Neural crest cell (in vitro differentiated cells): ENCODE measurements at places on chromosomes 5 and 9.
A peak's percentile ranks its signal among the peaks of the same experiment; 100 is the strongest.

DNA sequence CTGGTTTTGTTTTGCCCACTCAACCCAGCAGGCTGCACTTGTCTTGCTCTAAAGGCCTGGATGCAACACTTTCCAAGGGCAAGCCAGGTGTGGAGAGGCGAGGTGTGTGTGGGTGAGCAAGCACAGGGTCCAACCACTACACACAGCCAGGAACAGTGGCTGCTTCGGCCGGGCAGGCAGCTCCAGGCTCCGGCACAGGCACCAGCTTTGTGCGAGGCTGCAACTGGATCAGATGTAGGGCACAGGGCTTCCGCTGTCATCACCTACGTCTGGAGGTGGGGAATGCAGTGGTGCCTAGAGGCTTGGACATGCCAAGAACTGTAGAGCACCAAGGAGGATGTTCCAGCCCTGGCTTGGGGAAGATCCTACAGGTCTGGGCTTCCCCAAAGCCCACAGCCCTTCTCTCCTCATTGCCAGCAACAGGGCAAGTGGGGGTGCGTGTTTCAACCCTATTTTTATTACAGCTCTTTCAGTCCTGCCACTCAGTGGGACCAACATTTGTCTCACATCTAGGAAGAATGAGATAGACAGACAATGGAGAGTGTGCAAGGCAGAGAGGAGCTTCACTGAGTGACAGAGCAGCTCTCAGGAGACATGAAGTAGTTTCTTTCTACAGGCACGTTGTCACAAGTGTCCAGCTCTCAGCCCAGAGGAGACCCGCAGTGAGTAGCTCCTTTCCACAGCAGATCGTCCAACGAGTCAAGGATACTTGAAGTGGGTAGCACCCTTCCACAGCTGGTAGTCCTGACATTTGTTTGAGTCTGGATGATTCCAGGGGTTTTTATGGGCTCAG lies 622.2 kb downstream of the CDH9 start:
- no peak for DNase-seq

- DNase-seq: no peak
Measured at GRCh38 chr9:13915131-13915530, 398.8 kb downstream of the NFIB start.

DNA sequence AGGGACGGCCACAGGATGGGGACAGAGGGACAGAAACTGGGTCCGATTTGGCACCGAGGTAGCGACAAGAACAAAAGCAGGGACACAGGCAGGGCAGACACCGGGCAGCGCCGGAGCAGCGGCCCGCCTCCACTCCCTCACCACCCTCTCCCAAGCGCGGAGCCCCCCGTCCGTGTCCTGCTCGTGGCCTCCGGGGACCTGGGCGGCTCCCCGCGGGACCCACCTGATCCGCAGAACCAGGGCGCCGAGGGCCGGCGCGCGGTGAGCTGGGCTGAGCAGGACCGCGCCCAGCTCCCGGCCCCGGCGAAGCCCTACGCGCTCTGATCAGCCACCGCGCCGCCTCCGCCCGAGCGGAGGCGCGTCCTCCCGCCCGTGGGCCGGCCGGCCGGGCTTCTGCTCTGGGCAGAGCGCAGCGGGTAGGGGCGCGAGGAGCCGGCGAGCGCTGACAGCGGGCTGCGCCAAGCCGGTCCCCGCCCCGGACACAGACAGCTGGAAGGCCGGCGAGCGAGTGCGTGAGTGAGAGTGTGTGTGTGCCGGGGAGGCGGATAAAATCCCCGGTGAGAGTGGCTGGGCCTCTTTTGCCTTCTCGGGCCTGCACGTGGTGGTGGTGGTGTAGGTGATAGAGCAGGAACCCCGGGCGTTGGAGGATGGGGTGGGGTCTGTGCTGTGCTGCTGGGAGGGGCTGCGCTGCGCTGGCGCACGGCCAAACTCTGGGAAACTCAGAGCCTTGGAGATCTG lies at the start of gene GGTA1:
Gene GGTA1, minus strand, starts transcription at position 418 of the 738 bp plus-strand sequence. CDS start 31,922 bp downstream, outside the sequence.
- peak; percentile 43 for DNase-seq

DNA sequence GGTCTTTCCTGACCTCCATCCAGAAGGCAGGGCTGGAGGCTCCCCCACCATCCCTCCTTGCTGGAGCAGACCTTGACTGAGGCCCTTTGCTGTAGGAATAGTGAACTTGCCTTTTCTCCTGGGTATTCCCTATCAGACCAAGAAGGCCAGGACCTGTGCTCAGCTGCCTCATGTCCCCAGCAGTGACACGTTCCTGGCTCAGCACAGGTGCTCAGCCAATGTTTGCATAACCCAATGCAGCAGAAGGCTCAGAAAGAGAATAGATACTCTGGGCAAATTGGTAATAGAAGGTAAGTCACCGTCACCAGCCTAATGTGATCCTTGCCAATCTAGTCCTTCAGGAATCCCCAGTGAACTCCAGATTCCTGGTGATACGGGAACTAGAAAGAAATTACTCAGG lies 96.4 kb downstream of the ACTL7B start:
- no peak for DNase-seq

DNA sequence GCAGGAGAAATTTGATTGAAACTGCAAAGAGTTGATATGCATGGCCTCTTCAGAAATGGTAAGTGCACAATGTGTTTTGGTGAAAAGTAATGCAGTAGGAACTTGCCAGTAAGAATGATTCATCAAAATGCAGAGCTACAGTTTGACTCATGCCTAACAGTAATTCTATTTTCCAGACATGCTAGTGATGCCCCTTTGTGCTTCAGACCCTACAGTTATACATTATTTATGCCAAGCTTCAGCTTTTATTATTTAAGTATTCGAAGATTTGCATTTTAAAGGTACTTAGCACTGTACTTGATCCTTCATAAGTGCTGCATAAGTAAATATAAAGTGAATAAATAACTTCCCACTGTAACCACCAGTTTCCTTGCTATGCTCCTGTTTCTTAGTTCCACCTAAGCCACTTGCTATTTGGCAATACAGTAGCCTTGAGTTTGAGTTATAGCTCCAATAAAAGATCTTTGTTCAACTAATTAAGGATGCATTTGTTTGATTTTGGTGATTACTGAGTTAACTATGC lies 3.6 kb upstream of the SPATA31E1 start:
- no peak for DNase-seq

DNA sequence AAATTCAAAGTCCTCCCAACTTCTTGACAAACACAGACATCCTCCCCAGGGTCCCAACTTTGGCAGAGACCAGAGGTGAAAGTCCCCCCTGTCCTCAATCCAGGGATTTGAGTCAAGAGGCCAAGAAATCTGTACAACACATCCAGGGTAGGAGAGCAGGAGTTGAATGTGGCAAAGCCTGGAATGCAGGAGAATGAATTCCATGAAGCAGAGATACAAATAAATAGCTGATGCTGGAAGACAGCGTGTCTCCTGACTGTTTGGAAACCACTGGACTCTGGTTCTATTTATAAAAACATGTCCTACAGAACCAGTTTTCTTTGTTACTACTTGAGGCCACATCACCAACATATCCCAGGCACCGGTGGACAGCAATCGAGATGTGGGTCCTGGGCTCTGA lies 43.7 kb upstream of the SLIT3 start:
- DNase-seq: no peak

DNA sequence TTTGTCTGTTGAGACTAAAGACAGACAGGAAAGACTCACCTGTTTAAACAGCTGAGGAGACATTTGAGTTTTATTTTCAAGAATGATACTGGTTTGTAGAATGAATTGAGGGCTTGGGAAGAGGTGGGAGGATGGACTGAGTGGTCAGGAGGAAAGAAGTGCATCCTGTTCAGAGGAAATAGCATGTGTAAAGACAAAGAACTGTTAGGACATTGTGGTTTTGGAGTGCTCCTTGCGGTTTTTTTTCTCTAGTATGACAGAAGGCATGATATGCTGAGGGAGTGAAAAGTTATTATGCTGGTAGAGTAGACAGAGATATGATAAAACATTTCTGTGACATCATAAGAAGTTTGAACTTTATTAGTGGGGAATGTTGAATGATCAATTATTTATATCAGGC lies 270.7 kb upstream of the ELAVL2 start:
- DNase-seq: no peak

DNA sequence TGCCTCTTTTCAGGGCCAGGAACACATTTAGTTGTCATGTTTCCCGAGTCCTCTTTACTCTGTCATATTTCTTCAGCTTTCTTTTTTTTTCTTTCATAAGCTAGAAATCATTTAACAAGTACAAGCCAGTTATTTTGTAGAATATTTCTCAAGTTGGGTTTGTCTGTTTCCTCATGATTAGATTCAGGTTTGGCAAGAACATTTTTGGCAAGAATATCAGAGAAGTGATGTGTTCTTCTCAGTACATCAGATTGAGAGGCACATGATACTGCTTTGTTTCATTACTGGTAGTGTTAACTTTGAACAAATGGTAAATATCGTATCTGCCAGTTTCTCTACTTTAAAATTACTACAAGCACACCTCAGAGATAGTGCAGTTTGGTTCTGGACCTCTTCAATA lies 45.1 kb downstream of the PCSK5 start:
- no peak for DNase-seq

DNA sequence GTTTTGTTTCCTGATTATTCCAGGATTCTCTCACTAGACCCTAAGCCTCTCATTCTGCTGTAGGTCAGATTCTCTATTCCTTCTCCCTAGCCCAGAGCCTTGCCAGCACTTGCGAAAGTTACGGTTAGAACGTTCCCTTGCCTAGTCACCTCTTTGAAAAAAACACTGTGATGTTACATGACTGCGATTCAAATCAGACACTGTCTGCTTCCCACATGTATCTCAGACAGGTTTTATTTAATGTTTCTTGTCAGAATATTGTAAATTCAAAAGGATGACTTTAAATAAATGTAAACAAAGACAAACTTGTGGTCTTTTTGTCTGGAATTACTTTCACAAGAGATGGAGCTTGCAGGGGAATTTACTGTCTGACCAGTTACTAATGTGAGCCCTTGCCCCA lies 116.5 kb upstream of the OTULINL start:
- no peak for DNase-seq

GRCh38 chr5:82151662-82152061 lies 126.5 kb downstream of the RPS23 start:
- DNase-seq: no peak

DNA sequence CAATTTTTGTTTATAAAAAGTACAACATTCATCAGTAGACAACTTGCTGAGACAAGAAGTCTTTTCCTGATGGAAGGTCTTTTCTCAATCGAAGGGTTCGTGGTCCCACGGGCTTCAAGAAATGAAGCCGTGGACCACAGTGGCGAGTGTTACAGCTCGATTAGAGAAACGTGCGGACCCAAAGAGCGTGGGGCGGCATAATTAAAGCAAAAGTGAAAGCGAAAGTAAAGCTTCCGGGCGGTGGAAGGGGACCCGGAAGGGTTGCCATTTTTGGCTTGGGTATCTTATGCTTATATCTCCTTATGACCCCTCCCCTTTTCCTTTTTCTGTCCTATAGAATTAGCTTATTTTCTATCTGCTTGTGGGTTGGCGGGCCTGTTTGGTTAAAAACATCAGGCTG lies 2309.4 kb upstream of the ACO1 start:
- DNase-seq: no peak

GRCh38 chr5:76582230-76583162 lies 40.7 kb downstream of the F2RL2 start:
- DNase-seq: no peak

DNA sequence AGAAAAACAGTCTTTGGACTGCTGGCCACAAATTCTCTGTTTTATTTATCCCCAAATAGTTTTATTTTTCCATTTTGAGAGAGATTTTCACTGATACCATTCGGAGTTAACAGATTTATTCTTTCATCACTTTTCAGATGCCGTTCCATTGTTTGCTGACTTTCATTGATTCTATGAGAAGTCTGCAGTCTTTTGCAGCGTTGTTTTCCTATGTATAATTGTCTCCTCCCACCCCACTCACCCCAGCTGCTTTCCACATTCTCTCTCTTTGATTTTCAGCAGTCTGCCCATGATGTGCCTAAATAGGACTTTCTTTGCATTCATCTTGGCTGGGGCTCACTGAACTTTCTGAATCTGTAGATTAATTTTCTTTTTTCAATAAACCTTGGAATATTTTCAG lies 107.6 kb downstream of the C9orf50 start:
- no peak for DNase-seq

GRCh38 chr5:96227957-96228356 lies 205.1 kb downstream of the PCSK1 start:
- DNase-seq: no peak

DNA sequence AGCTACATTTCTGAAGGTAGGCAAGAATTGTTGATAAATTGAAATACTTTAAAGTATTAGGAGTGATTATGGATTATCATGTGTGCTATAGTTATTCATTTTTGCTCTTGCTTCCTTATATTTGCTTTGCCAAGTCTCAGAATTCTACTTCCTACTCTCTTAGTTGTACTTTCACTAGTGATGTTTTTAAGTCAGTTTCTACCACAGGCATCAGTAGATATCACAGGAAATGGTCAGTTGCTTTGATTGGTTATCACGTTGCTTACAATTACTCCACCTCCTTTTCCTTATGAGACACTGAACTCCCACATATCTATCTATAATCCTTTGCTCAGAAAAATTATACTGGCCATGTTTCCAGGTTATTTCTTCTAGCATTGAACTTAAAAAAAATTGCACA lies 472.8 kb downstream of the DMRTA1 start:
- no peak for DNase-seq

DNA sequence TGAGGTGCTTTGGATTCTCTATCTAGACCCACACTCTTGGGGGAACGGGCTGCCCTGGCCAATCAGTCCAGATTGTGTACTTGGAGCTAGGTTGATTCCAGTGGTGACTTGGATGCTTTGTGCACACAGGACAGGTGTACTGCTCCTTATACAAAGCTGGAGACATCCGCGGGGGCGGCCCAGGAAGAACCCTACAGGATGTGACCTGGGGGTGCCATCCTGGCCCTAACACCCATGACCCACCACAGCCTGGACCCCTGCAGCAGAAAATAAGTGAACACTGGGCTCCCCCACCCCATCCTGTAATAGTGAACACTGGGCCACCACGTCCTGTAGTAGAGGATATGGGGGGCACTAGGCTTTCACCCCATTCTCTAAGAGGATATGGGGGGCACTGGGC lies 12.1 kb upstream of the PLEKHG4B start:
- DNase-seq: no peak

DNA sequence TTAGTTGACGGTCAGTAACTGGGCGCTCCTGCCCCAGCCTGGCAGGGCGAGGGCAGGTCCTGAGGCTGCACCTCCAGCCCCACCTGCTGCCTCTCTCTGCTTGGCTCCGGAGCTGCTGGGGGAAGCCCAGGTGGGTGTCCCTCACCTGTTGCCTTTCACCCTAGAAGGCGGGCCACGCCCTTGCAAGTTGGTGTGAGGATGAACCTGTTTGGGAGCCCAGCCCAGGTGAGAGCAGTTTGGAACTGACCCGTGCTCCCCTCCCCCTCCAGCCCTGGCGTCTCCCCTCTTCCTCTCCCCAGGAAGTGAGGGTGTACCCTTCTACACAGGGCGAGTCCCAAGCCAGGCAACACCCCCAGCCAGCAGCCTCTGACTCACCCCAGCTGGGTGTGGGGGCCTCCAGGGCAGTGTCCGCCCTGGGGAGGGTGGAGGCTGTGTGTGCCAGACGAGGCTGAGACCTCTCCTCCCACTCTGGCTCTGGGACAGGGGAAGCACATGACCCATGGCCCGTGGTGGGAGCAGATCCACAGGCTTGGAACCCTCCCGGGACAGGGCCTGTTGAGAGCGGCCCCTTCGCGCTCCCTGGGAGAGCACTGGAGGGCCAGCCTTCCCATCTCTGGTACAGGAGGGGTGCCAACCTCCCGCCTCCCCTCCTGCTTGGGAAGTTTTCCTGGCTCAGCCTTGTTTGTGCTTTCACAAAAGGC lies 10.4 kb downstream of the LRRC8A start:
- no peak for DNase-seq

GRCh38 chr5:168286386-168286785 lies 5.1 kb upstream of the WWC1 start:
- DNase-seq: no peak
